Ascending aorta (tissue), 2 donors: ENCODE measurements at places on chromosomes 1 and 21. TPM values are rescaled to one million over a fixed set of nuclear protein-coding genes. Genes with fewer than 3 reads are reported as not detected.

SAMD11 gene
- 9.7 TPM for total RNA-seq

GRCh38 chr1:205430696-205431305 lies 8.9 kb upstream of the LEMD1 start:
- peak; percentile 70 for DNase-seq

DNA sequence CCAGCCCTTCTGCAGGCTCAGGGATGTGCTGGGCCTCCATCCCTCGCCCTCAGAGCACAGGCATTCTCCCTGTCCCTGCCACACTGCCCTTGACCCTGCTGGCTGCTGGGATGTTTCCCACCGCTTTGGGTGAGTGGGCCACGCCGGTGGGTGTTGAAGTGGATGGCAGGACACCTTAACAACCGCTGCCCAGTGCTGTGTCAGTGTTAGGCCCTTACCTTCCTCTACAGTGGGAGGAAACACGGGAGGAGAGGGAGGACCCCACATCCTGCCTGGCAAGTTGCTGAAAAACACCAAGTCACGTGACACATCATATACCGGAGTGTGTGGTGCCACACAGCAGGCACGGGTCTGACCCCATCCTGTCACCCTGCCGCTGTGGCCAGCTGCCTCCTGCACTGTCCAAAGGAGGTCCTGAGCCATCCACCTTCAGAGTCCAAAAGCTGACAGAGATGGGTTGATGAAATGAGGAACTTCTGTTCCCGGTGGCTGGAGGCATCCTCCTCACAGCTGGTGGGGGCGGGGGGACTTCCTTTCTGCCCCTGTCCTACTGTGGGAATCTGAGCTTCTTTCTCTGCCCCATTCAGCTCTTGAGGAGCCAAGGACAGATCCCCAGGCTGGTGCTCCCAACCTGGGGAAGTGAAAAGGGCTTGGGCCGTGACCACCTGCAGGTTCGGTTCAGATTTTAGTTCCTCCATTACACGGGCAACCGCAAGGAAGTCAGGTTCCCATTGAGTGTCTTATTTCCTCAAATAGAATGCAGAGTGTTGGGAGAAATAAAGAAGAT lies 3.2 kb upstream of the THEMIS2 start:
- DNase-seq, result no peak

GRCh38 chr1:40858856-40859416 lies 3.2 kb downstream of the CITED4 start:
- no peak for DNase-seq

GRCh38 chr1:58460469-58460868 lies 86.1 kb downstream of the OMA1 start:
- no peak for DNase-seq

NCAM2 gene
- 7.2 TPM for total RNA-seq

SSBP3 gene
- 51.0 TPM for total RNA-seq

DNA sequence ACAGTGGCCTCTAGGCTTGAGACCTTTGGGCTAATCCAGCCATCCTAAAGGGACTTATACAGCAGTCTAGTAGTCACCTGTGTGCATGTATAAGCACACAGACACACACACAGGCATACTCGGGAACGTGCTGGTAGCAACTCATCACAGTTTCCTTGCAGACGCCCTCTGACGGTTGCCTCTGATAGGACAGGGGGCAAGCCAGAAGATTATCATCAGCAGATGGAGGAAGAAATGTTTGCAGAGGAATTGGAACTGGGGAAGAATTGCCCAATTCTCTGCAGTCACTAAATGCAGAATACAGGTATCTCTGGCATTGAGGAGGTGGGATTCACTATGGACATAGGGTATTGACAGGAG lies 222.2 kb downstream of the C1orf94 start:
- DNase-seq, result no peak

GRCh38 chr1:86389307-86389706 lies 6.8 kb downstream of the ODF2L start:
- DNase-seq, result no peak

- DNase-seq, result no peak
These were observed 14.1 kb downstream of the C1orf87 start for GRCh38 chr1:60059468-60059867.

GRCh38 chr1:20346433-20346832 lies 55.8 kb downstream of the VWA5B1 start:
- no peak for DNase-seq

ZBTB7B gene
- total RNA-seq, result 83.1 TPM

DNA sequence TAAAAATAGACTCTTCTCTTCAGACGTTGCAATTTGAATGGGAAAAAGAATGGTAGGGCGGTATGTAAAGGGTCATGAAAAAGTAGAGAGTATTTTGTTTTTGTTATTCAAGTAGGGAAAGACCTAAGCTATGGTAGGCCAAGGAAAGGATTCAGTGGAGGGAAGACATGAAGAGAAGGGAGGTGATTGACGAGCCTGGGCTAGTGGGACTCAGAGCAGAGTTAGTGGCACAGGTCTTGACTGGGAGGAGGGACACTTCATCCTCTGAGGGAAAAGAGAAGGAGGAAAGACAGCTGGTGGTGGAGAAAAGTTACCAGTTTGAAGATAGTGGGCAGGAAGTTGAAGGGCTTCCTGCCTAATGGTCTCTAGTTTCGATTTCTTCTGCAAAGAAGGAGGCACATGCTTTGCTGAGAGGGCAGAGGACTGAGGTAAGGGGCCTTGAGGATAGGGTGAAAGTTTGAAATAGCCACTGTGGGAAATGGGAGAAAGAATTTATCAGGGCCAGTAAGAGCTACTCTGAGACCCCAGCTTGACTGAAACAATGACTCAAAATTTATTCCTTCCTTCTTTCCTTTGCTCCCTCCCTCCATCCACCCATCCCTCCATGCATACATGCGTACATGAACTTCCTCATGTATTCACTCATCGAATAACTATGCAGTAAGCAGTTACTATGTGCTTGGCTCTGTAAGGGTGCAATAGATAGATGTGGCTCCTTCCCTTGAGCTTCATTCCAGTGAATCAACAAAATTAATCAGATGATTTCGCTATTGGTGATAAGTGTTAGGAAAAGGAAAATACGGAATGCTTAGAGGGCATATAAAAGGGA lies 4.2 kb downstream of the CD48 start:
- DNase-seq, result no peak

DNA sequence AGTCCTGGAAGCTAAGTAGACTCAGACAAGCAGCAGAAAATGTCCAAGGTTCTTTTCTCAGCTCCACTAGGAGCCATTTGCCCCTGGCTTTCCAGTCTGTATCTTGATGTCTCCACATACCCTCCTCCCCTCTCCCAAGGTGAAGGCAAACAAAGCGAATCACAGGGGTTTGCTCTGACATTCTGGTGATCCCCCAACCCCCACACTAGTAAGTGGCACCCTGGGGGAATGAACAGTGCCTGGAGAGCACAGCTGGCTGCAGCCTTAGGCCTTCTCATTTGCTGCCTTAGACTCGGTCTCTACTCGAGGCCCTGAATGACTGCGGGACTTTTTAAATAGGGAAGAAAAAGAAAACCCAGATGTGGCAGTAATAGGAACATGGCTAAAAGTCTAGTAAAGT lies 15.3 kb downstream of the ERI3 start:
- DNase-seq, result no peak

- DNase-seq, result no peak
These were observed 47.5 kb upstream of the LPAR3 start for GRCh38 chr1:84940481-84940880.

CD101 gene
- total RNA-seq, result not detected

ZNF695 gene
- not detected for total RNA-seq

DNA sequence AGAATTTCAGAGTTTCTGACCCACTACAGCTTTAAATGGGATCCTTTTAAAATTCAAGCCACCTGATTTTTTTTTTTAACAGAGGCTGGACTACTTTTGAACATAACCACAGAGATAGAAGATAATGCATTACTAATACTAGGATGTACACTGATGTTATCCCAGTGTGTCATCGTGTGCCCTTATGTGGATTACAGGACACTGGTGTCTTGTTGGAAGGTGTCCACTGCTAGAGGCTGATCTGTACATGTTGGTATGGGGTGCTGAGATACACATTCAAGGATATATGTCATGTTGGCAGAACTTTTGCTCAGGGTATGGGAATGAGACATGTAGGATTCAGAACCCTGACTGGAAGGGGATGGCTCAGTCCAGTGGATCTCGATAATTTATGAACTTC lies 56.3 kb downstream of the INAVA start:
- no peak for DNase-seq

AMPD1 gene
- total RNA-seq, result not detected

GRCh38 chr1:222079566-222079965 lies 337.7 kb upstream of the DUSP10 start:
- DNase-seq, result no peak

GRCh38 chr1:48792961-48793360 lies 16.3 kb upstream of the BEND5 start:
- no peak for DNase-seq
